A549 treated with dexamethasone at 1 μM for 4 hours (cell line): ENCODE measurements at places on chromosomes 11 and 22. TPM values are rescaled to one million over a fixed set of nuclear protein-coding genes. Genes with fewer than 3 reads are reported as not detected.

Gene CALCA
- total RNA-seq: 0.08 to 0.20 TPM in 2 of 5 replicates, not detected in the others

Gene SLC5A1
- total RNA-seq: 0.02 to 0.11 TPM (median 0.07 TPM) in 5 replicates

Gene PAX6
- 0.54 to 1.3 TPM (median 0.82 TPM) in 5 replicates for total RNA-seq

Gene SFI1
- 5.7 to 10.8 TPM (median 10.0 TPM) in 5 replicates for total RNA-seq

Gene PELI3
- total RNA-seq: 3.4 to 5.2 TPM (median 4.5 TPM) in 5 replicates
